Left ventricle myocardium superior (tissue), 1 donor: ENCODE measurements at places on chromosomes 13 and 19. TPM values are rescaled to one million over a fixed set of nuclear protein-coding genes. Genes with fewer than 3 reads are reported as not detected.

The LINGO3 gene
- total RNA-seq: not detected

The DLL3 gene
- total RNA-seq: not detected

The ZNF470 gene
- total RNA-seq: 4.2 TPM

The SIGLEC14 gene
- total RNA-seq: 0.94 TPM

The OR7C1 gene
- total RNA-seq: not detected

The FNDC3A gene
- total RNA-seq: 18.4 TPM

The KLK15 gene
- not detected for total RNA-seq

The CLEC11A gene
- 2.9 TPM for total RNA-seq

The THSD1 gene
- 5.0 TPM for total RNA-seq

The CALR3 gene
- not detected for total RNA-seq

The ITGBL1 gene
- 3.1 TPM for total RNA-seq

The CILP2 gene
- 0.50 TPM for total RNA-seq

The NLRP4 gene
- total RNA-seq: not detected

The EBI3 gene
- total RNA-seq: 0.92 TPM

The GFY gene
- not detected for total RNA-seq

The C1QTNF9B gene
- 4.1 TPM for total RNA-seq

The SELENOV gene
- total RNA-seq: not detected

The WDR87 gene
- total RNA-seq: not detected
